ENCODE measurements at places on chromosomes 12 and 14.
A peak's percentile ranks its signal among the peaks of the same experiment; 100 is the strongest.

- no peak for DNase-seq
These were observed 462.5 kb downstream of the NAV3 start for GRCh38 chr12:78293059-78293686.

DNA sequence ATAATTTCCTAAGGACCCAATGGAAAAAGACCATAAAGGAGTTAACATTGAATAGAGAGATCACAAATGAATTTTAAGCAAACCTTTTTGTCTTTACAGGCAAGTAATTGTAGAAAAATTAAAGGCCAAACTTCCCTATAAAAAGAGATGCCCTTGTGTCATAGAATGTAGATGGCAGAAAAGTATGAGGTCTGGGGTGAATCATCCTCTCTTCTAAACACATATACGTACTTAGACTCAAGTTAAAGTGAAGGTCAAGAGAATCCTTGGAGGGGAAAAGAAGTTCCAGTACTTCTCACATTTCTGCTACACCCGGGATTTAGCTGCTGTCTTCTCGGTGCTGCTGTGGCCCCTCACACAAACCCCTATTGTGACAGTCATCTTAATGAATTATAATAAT, 116.2 kb upstream of the ARID2 start:
- no peak for DNase-seq

GRCh38 chr14:26595926-26596542, 1.8 kb downstream of the NOVA1 start:
- DNase-seq, result no peak

DNA sequence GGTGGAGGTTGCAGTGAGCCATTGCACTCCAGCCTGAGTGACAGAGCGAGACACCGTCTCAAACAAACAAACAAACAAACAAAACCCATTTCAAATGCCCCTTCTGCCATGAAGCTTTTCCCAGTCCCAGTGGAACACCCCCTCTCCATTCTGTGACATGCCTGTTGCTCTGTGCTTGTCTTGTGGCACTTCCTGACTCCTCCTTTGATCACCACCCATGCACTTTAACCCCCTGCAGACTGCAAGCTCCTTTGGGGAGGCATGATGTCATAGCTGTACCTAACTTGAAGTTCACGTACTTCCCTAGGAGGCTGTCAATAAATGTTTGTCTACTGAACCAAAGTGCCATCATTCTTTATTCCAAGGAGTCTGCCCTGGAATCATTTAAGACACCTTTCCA, 64.7 kb downstream of the TMCC3 start:
- no peak for DNase-seq

DNA sequence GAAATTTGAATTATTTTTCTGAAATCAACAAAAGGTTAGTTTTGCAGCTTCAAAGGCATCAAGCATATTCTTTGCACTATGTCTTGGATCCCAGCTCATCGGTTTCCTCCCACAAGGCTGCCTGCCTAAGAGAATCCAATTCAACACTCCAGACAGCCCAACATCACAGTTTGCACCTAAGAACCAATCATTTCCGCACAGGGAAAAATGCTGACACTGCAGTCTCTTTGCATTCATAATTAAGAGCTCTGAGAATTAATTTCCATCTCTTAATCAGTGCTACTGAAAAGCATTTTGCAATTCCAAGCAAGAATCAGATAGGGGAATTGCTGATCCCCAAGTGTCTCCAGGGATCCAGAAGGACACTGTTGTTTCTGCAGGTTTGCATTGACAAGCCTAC, 175.9 kb downstream of the PIWIL1 start:
- no peak for DNase-seq

- peak; percentile 15 for DNase-seq
These were observed 187.7 kb downstream of the GALC start for GRCh38 chr14:87805315-87805723.

- no peak for DNase-seq
These were observed 250.0 kb downstream of the MED13L start for GRCh38 chr12:116027551-116027821.

- no peak for DNase-seq
These were observed 28.0 kb upstream of the LRTM2 start for GRCh38 chr12:1792406-1792805.

- no peak for DNase-seq
These were observed 49.9 kb downstream of the OTX2 start for GRCh38 chr14:56760164-56760914.

GRCh38 chr14:50794068-50794645, 36.8 kb downstream of the NIN start:
- DNase-seq, result no peak

DNA sequence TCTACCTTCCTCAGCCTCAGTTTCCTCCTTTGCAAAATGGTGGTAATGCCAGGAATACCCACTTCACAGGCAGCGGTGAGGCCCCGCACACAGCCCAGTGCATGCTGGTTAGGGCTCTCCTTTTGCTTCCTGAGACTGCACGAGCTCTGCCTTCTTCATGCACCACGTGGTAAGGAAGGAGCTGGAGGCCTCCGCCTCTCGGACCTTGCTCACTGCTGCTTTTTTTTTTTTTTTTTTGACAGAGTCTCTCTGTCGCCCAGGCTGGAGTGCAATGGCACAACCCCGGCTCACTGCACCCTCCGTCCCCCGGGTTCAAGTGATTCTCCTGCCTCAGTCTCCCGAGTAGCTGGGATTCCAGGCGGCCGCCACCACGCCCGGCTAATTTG, 18.1 kb downstream of the TAMALIN start:
- no peak for DNase-seq

DNA sequence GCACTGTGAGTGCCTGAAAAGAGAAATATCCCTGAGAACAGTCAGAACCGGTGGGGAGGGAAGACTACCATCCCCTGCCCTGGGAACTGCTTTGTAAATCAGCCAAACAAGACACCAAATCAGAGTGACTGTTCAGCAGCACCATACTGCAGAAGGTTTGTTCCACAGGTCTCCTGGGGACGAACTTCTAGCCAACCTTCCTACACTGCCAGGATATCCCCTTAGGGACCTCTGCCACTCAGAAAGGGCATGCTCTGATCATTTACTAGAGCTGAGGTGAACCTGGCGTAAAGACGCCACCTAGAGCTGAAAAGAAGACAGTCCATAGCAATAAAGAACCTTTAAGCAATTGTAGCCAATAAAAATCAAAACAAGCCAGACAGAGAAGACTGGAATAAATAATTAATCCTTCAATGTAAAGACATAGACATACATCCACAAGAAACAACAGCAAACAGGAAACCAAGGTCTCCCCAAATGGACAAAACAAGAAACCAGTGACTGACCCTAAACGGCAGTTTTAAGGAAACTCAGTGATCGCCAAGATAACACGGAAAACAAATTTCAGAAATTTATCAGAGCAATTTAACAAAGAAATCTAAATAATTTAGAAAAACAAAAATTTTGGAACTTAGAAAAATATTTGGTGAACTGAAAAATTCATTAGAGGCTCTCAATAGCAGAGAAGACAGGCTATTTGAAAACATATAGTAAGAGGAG, 228.1 kb upstream of the AMIGO2 start:
- peak; percentile 16 for DNase-seq

DNA sequence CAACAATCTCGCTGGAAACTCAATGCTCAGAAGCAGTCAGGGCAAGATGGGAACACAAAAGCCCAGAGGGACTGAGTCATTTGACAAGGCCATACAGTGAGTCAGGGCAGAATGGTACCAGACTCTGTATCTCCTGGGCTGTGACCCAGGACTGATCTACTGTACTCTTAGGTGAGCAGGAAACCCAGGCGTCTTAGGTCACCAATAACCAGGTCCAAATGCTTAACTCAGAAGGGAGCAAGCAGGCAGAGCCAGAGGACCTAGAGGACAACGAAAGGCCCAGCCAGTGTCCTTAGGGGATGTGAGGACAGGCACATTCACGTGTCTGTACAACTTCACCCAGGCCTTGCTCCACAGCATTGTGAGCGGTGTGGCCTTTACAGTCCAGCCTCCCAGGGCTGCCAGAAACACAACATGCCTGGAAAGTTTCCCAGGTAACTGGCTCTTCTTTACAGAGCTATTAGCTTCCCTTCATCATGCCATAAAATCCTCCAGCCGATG, 69.9 kb downstream of the ARL6IP4 start:
- no peak for DNase-seq

DNA sequence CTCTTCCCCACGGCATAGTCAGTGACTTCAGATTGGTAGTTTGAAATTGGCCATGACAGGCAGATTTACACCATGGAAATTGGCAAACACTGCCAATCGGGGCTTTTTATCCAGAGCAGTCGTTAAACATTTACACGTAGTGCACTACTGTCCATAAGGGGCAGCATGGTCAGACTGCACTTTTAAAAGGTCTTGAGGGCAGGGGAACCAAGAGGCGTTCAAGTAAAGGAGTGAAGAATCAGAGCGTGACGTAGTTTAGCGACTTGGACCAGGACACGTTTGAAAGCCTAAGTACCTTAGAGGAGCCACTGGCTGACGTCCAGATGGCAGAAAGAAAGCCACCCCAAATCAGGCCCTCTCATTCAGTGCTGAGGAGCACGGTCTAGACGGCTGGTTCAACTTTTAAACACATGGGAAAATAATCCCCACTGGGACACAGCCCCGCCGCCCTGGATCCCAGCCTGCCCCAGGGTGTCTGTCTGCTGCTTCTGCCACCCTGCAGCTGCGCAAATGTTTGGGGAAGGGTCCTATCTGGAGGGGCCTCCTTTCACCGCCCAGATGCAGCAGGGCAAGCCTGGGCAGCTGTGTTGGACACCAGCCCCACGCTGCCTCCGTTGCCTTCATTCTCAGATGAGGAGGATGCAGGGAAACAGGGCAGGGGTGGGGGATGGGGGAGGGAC, 52.5 kb upstream of the PPP2R5C start:
- DNase-seq, result no peak

DNA sequence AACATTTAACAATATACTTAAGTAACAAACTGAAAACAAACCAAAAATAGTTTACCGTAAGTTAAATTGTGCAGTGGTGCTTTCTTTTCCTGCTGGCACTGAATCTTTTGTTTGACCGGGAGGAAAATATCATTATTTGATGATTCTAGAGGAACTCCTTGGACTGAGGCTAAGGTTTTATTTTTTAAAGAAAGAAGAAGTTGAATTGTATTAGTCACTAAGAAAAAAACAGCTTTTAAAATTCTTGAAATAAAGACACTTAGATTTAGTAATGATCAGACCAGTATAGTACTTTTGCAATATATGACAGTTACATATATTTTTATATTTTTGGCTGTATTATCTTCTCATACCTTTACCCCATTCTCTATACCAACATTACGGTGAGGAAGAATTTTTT, 10.3 kb downstream of the MIS18BP1 start:
- no peak for DNase-seq

- no peak for DNase-seq
These were observed 47.4 kb downstream of the SMIM41 start for GRCh38 chr12:52126605-52127578.

- DNase-seq, result no peak
These were observed 485 bp downstream of the PPP4R4 start for GRCh38 chr14:94174604-94175010.

- no peak for DNase-seq
These were observed 142.9 kb downstream of the ASCL1 start for GRCh38 chr12:103100257-103100831.

DNA sequence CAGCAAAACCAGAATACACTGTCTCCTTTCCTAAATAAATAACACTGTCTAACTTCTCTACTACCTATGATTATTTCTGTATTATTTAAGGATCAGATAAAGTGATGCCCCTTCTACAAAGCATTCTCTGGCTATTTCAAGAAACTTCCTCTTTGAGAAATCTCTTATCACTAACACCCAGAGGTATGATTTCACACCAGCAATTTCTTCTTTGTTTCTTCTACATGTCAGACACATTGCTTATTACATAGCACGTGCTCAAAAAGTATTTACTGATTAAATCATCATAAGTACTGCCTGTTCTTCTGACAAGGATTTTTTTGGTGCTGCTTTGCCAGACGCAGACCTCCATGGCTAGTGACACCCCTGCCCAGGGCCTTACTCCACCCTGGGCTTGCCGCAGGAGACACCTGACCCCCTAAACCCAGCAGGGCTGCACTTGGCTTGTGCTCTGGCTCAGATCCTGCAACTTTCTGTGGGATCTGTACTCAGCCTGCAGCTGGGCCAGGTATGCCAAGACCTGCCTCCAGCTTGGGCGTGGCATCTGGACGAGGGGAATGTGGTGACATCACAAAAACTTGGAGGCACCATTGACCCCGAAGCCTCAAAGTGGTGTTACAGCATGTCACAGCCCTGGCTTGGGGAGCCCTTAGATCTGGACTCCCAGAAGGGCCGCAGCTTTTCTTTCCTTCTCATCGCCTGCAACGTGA, 15.4 kb upstream of the HIGD1C start:
- DNase-seq, result no peak

DNA sequence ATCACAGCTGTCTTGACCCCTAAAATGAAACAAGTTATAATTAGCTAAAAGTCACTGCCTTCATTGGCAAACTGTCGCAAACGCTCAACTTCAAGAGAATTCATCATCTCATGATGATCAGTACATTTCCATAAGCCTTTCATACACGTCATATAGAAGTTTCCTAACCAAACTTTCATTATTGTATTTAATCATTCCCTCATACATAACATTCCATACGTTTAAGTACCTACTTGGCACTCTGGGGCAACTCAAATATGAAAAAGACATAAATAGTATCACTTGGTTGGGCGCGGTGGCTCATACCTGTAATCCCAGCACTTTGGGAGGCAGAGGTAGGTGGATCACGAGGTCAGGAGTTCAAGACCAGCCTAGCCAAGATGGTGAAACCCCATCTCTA, 12.4 kb upstream of the PPP2R5E start:
- DNase-seq, result no peak

- DNase-seq, result no peak
These were observed 24.0 kb downstream of the RHOJ start for GRCh38 chr14:63228217-63228616.

DNA sequence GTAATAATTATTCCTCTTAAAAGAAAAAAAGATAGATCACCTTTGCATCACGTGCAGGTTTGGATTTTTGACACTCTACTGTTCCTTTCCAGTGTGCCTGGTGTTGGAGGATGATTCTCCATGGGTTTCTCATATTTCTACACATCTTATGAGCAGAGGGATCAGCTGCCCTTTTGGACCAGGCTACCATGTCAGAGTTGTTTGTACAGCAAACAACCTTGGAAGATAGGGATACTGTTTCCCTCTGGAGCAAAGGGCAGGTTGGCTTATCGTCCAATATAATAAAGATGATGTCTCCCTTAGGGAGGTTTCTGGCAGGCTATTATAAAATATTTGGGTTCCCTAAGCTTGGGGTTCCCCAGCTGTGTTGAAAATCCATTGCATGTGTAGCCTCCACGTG, 42.1 kb downstream of the DAO start:
- no peak for DNase-seq

- no peak for DNase-seq
These were observed 107.1 kb upstream of the BCAT1 start for GRCh38 chr12:25056011-25056410.

GRCh38 chr12:97131220-97131981, 224.3 kb downstream of the NEDD1 start:
- no peak for DNase-seq

- DNase-seq, result no peak
These were observed 10.8 kb downstream of the MTERF2 start for GRCh38 chr12:106975993-106976658.

DNA sequence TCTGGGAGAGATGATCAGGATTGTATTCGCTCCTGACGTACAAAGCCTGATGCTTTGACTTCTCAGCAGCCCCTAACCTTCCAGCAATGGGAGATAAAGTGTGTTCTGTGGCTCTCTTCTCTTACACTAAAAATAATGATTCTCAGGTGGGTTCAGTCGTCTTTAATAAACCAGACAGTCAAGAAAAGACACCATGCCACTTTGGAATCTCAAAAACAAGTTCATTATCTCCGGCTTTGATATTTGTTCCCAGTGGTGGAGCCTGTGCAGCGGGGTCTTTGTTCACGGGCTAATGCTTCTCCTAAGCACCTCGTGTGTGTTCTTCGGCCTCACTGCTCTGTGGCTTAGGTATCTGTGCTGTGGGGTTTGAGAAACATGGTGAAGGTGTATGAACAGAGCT, 1.6 kb downstream of the ACVR1B start:
- DNase-seq, result no peak

Measured in stimulated activated CD8-positive, alpha-beta memory T cell treated with anti-CD3 and anti-CD28 coated beads, Interleukin-7, amount 100 ng/mL, for 1 hour (primary cell).